Uterus (tissue), 4 donors: ENCODE measurements at places on chromosomes 2 and 18. TPM values are rescaled to one million over a fixed set of nuclear protein-coding genes. Genes with fewer than 3 reads are reported as not detected.

- DNase-seq = no peak
These were observed 246.4 kb downstream of the ALPK2 start for GRCh38 chr18:58382446-58382845.

DNA sequence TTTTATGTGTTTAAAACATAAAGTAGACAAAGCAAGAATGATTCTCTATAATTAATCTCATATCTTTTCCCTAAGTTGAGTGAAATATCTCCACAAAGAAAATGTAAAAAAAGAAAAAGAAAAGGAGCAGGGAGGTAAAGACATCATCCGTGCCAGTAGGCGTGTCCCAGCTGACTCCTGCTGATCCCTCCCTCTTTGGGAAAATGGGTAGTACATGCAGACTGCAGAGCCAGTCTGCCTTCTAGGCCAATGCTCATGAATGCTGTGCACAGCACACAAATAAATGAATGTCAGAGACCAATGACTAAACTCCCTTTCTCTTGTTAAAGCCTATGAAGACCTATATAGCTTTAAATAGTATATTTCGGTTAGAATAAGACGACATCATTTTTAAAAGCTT is 64.7 kb downstream of the RAPH1 start:
- DNase-seq = no peak

LBX2 gene
- total RNA-seq = not detected

PXDN gene
- 30.9 TPM for total RNA-seq

DNA sequence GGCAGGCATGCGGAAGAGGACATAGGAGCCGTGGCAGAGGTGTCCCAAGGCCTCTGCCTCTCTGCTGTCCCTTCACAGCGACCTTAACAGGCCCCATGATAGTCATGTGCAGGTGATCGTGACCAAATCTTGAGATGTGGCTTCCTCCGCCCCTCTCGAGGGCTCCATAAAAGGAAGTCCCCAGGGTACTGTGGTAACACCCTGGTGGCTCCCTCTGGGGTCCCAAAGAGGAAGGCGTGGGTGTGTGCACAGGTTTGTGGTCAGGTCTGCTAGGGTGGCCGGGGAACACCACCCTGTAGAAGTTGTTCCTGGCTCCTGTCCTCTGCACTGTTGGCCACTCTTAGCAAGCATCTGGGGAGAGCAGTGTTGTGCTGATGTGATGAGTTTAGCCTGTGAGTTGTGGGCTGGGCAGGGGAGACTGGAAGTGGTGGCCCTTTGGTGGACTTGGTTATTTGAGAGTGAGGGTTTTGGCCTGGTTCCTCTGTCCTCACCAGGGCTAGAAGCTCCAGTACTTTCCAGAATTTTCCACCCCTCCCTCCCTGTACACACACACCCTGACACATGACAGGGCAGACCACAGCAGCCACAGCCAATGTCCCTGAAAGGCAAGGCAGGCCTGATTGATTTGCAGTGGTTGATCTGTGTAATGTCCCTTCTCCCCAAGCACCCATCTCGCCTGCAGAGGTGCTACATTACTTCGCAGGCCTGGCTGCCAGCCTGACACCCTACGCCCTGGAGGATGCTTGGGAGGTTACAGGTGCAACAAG is 68.9 kb upstream of the BOD1L2 start:
- no peak for DNase-seq

GRCh38 chr2:62787386-62787785 is 81.9 kb downstream of the EHBP1 start:
- no peak for DNase-seq

FAM228B gene
- total RNA-seq = 55.7 TPM

DNA sequence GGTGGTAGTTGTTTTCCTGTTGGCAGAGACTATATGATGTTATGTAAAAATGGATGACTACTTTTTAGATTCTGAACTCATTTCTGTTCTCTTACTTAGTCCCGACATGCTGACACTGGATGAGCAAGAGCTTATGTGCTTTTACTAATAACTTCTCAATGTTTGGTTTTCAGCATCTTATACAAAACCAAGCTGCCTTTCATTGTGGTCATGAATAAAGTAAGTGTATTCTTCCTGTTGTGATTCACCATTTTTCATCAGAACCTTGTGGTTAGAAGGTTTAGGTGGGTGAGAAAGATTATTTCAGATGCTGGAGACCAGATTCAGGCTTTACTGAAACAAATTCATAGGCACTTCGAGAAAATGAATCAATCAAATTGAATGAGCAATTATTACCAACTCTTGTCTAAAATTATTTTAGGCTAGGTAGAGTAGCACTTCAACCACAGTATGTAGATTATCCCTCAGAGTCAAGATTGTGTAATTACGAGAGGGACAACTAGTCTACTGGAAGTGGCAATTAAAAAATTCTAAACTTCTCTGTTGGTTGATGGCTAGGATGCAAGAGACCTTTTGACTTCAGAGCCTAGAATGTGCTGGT is 9.3 kb downstream of the GPN1 start:
- DNase-seq = no peak

DNAH6 gene
- 8.4 TPM for total RNA-seq

C18orf54 gene
- 17.1 TPM for total RNA-seq

HOXD3 gene
- total RNA-seq = 14.7 TPM

GRCh38 chr18:62060820-62061219 is 126.0 kb downstream of the PIGN start:
- DNase-seq = no peak

DAW1 gene
- not detected for total RNA-seq

GRCh38 chr2:217061916-217062505 is 202.1 kb upstream of the TNP1 start:
- no peak for DNase-seq
